ENCODE measurements at places on chromosomes 4 and X.
A peak's percentile ranks its signal among the peaks of the same experiment; 100 is the strongest.

DNA sequence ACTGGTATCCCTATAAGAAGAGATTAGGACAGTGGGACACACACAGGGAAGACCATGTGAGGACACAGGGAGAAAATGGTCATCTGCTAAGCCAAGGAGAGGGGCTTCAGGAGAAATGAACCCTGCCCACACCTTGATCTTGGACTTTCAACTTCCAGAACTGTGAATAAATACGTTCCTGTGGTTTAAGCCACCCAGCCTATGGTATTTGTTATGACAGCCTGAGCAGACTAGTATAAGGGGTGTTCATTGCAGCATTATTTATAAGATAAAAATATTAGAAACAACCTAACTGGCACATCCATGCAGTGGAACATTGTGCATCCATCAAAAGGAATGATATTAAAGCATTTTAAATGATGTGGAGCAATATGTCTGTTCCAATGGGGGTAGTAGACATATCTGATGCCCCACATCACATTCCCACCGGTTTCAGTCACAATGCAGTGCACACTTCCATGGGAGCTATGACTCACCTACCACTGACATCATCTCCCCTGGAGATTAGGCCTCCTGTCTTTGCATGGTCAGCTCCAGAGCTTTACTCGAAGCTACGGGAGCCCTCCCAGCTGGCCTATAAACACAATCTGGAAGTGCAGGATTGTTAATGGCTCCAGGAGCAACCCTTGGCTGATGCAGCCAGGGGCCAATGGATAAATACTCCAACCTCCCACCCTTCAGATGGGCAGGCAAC, 38.9 kb upstream of the MAMLD1 start:
- H3K27ac ChIP-seq: no peak overlapping the region
- no peak overlapping the region for H3K4me3 ChIP-seq
- H3K36me3 ChIP-seq: no peaks in the 10 kb centered on the region
- no peak for DNase-seq
- no peaks in the 10 kb centered on the region for H3K4me1 ChIP-seq

- no peaks in the 10 kb centered on the region for H3K36me3 ChIP-seq
- no peak overlapping the region for H3K4me3 ChIP-seq
- no peaks in the 10 kb centered on the region for H3K27me3 ChIP-seq
- no peak overlapping the region for H3K27ac ChIP-seq
- no peak for DNase-seq
Observed at GRCh38 chr4:28557755-28558154, 1697.1 kb downstream of the STIM2 start.

DNA sequence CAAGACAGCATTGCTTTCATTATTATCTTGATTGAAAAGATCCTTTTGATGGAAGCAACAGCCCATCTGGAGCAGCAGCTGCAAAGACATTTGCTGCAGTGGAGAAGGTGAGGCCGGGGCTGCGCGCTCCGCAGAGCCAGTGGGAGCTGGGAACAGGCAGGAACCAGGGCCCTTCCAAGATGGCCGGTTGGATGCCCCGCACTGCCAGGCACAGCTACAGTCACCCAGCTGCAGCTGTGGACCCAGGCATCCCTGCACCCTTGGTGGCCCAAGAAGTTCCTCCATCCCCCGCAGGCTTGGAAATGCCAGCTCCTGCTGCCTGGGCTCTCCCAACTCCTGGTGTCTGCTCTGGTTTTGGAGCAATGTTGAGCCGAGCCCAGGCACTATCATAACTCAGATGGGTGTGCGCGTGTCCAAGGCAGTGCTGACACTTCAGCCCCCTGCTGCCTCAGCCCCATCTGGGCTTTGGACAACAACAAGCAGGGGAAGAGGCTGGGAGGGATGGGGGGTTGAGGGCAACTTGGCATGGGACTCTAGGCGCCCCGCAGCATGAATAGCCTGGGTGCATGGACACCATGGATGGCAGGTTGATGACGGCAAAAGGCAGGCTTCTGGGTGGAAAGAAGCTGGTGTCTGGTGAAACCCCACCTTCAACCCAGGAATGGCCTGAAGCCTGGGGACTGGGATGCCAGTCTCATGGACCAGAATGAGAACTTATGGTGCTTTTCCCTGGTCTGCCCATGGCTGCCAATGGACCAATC, 371.8 kb downstream of the FSTL5 start:
- H3K4me3 ChIP-seq: no peak overlapping the region
- no peak overlapping the region for H3K27ac ChIP-seq
- no peaks in the 10 kb centered on the region for H3K4me1 ChIP-seq
- no peak for DNase-seq
- H3K36me3 ChIP-seq: no peaks in the 10 kb centered on the region

GRCh38 chrX:149467920-149468319, 37.2 kb downstream of the IDS start:
- H3K4me1 ChIP-seq: no peaks in the 10 kb centered on the region
- DNase-seq: peak; percentile 43
- H3K4me3 ChIP-seq: no peak overlapping the region
- no peaks in the 10 kb centered on the region for H3K36me3 ChIP-seq
- no peaks in the 10 kb centered on the region for H3K27me3 ChIP-seq

- H3K4me1 ChIP-seq: no peaks in the 10 kb centered on the region
- no peaks in the 10 kb centered on the region for H3K36me3 ChIP-seq
- H3K4me3 ChIP-seq: no peak overlapping the region
- no peaks in the 10 kb centered on the region for H3K27me3 ChIP-seq
- DNase-seq: no peak
Observed at GRCh38 chrX:41862562-41863184, 60.7 kb downstream of the CASK start.

GRCh38 chr4:80078346-80079092, 5.5 kb upstream of the ANTXR2 start:
- no peaks in the 10 kb centered on the region for H3K36me3 ChIP-seq
- DNase-seq: no peak
- H3K27ac ChIP-seq: no peak overlapping the region
